RPMI8226 (cell line): ENCODE measurements at places on chromosomes 12 and 14.

DNA sequence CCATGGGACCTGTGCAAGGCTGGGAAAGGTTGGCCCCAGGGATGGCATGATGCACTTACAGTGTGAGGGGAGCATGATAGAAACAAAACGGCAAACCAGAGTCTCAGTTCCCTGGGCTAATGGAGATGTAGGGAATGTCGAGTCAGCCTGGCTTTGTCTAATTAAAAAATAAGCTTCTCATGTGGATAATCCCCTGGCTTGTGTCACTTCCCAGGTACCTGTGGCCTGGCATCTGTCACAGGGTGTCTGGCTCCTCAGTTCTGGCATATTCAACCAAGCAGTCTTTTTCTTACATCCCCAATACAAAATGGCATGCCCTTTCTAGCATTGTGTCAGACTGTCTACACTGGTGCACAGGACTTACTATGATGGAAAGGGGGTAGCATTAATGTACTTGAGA lies 261.4 kb downstream of the GRIN2B start:
- DNase-seq = no peak

GRCh38 chr12:74889563-74890236 lies 319.9 kb downstream of the KCNC2 start:
- DNase-seq = no peak

- DNase-seq = peak; percentile 23
These were observed 16.5 kb downstream of the FAM186B start for GRCh38 chr12:49588721-49589516.

DNA sequence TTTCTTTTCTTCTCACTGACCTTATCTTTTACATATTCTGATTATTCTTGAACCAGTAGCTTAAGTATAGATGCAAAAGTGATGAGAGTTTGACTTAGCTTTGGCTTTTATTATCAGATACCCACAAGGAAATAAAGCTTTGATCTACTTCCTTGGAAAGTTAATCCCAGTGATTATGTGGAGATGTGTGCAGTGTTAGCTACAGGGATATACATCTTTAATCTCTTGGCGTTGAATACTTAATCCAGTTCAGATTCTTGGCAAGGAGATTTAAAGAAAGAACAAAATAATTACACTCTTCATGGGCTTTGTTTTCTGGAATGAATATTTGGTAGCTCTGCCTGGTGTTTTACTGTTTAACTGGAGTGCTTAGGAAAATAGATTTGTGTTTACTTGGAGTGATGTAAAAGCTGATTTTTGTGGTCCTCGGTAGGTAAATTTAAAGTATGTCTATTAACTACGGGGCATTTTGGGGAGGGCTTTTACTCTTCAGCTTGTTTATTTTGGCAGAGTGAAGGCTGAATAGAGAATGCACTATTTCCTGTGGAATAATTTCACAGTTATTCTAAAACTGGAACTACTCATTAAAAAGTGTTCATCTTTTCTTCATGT lies 150.1 kb upstream of the LRIG3 start:
- no peak for DNase-seq

- DNase-seq = no peak
These were observed 136.8 kb downstream of the TBX5 start for GRCh38 chr12:114269153-114269552.

- DNase-seq = peak; percentile 83
These were observed 6.9 kb downstream of the GNPTAB start for GRCh38 chr12:101823891-101824290.

GRCh38 chr12:45327823-45328383 lies 112.0 kb downstream of the ANO6 start:
- DNase-seq = no peak

- no peak for DNase-seq
These were observed 34.7 kb downstream of the SSH1 start for GRCh38 chr12:108822497-108823205.

GRCh38 chr12:89895591-89895990 lies 187.0 kb upstream of the ATP2B1 start:
- DNase-seq = no peak

- no peak for DNase-seq
These were observed 266.5 kb downstream of the PAWR start for GRCh38 chr12:79424109-79424721.

- no peak for DNase-seq
These were observed 57.8 kb downstream of the B4GALNT3 start for GRCh38 chr12:517538-517937.

GRCh38 chr12:89960607-89961394 lies 252.2 kb upstream of the ATP2B1 start:
- no peak for DNase-seq

- DNase-seq = peak; percentile 87
These were observed 3.6 kb downstream of the TNS2 start for GRCh38 chr12:53053218-53054111.

- no peak for DNase-seq
These were observed 344.2 kb downstream of the ATP23 start for GRCh38 chr12:58285551-58285950.

DNA sequence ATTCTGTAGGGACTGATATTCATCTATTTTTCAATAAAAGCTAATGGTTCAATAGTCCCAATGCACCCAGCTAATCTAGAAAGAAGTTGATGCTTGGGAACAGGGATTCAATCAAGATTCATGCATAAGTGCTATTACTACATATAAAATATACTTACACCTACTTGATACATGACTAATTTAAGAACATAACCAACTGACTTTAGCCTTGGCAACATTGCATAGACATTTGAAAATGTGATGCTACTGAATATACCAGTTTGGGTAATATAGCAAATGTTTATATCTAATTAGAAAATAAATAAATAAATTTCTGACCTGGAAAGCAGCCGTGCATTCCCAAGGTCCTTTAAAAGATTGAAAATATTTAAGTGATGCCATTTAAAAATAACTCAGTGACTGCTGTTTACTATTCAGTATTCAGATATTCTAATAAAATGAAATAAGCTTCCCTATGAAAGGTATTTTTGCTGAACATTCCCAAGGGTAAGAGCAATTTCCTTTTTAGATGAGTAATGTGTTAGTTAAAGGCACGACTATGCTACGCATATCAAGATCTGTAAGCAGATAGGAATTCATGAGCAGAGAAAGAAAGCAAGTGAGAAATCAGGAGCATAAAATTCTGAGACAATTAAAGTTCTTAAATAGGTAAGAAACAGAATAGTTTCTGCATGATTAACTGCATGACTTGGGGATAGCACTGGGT lies 160.6 kb upstream of the SYT1 start:
- no peak for DNase-seq

DNA sequence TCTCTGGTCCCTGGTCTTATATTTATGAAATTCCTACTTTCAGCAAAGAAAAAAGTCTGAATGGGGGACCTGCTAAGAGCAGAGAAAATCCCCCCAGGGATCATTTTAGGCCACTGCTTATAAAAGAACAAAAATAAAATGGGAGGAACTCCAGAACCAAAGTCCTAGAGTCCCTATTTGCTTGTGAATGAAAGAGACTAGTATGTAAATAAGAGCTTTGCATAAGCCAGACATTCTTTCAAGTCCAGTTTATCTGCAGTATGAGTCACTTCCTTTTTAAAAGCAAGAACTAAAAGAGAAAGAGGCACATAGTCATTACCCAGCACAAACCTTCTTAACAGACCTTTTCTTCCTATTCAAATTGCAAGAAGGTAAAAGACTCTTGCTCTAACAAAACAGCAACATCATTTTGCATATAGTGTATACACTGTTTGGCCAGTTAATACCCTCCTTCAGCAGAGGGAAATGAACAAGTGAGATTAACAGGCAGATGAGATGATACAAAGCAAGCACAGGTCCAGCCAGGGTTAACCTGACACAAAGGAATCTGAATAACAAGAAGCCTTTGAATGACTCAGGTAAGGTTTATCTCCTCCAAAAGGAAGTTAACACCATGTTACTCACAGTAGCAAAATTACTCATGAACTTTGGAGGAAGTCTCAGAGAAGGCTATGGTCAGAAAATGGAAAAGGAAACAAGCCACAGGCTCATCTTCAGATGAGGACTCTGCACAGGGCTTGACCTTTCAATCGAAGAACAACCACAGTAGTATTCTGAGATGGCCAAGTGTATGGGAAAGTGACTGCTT lies 87.3 kb downstream of the PHLDA1 start:
- DNase-seq = peak; percentile 61

GRCh38 chr12:98741556-98742265 lies 96.6 kb downstream of the APAF1 start:
- no peak for DNase-seq

DNA sequence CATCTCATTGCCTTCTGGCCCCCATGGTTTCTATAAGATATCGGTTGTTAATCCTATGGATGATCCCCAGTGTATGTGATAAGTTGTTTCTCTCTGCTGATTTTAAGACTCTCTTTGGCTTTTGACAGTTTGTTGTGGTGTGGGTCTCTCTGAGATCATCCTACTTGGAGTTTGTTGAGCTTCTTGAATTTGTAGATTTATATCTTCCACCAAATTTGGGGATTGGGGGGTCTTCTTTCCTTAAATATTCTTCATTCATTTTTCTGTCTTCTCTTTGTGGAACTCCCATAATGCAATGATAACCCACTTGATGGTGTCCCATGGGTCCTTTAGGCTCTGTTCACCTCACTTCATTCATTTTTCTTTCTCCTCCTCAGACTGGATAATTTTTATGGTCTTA lies 20.0 kb upstream of the BBS10 start:
- no peak for DNase-seq

- no peak for DNase-seq
These were observed 255.8 kb upstream of the CRY1 start for GRCh38 chr12:107349008-107349747.

DNA sequence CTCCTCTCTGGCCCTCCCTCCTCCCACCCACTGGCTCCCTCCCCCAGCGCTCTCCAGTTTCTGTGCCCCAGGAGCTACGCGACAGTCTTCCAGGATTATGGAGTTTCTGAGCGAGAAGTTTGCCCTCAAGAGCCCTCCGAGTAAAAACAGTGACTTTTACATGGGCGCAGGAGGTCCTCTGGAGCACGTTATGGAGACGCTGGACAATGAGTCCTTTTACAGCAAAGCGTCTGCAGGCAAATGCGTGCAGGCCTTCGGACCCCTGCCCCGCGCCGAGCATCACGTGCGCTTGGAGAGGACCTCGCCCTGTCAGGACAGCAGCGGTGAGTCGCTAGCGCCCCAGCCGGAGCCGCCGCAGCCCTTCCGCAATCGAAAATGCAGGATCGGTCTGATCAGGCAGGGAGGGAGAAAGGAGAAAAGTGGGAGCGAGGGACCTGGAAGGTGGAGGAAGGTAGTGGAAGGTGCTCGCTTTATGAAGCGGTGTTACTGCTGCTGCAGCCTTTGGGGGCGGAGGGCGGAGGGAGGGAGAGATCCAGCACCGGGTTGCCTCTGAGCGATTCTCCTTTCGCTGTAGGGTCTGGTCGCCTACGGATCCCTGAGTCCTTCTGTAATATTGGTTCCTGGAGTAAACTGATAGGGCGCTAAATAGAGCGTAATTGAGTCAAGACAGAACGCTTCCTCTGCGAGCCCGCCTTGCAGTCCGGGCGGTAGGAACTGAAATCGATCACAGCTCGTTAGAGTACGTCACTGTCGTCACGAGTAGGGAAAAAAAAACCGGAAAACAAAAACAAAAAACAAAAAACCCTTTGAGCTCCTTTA lies at the start of gene ALX1:
Gene ALX1, plus strand, starts transcription at position 56 of the 819 bp plus-strand sequence. Its CDS starts 42 bp downstream, at position 98.
- no peak for DNase-seq

GRCh38 chr14:60495946-60496345 lies 10.1 kb upstream of the C14orf39 start:
- no peak for DNase-seq

GRCh38 chr14:45123271-45123670 lies 11.0 kb downstream of the FKBP3 start:
- DNase-seq = no peak

GRCh38 chr12:50087995-50088394 lies 2.9 kb downstream of the SMARCD1 start:
- DNase-seq = no peak

GRCh38 chr14:37232907-37233481 lies 35.3 kb downstream of the MIPOL1 start:
- peak; percentile 20 for DNase-seq

DNA sequence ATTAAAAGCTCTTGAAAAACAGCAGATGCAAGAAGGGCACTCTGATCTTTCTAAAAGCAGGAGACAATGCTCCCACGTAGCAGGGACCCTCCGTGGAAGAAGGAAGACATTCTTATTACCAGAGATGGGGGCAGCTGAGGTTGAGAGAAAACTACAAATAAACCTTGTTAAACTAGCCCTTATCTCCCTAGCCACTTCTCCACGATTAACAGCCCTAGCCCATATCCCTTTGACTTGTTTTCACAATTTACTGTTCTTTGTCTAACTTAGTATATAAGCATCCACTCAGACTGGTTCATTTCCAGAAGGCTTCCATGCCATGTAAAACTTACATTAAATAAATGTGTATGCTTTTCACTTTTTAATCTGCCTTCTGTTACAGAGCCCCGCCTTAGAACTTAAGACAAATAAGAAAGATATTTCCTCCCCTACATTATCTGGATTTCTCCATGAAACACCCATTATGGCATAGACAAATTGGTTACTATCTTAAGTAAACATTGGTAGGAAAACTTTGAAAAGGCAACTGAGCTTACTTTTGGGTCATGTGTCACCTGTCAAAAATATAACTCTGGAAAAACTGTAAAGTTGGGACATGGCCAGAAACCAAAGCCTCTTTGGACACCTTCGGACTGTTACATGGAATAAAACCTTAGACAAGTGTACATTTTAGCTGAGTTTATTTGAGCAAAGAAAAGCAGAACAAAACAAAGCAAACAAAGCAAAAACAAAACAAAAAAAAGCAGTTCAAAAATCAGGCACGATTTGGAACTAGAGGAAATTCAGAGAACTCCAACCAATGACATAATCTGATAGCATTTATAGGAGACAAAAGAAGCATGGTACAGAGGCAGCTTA lies 4.9 kb upstream of the RNASE1 start:
- no peak for DNase-seq
